ENCODE measurements at places on chromosomes 3 and 15.

DNA sequence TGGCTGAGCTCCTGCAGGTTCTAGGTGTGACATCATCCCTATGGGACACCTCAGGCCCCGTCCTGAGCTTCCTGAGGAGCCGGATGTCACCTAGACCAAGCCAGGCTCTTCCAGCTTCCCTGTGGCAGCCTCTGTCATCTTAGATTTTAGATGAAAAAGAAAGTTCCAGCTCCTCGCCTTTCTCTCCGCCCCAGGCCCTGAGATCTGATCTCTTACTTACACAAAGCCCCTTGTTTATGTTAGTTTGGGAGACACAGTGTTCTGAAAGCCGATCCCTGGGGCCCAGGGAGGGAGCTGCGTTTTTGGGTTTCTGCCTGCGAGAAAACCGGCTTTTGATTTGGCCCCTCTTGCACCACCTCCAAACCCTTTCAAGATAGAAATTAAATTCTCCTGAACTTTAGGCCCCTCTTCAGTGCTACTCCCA is 40.2 kb upstream of the FAM107A start:
- DNase-seq = no peak

- DNase-seq = no peak
Measured at GRCh38 chr15:65346856-65347598, 30.8 kb downstream of the IGDCC3 start.

GRCh38 chr15:52795464-52796227 is 5.5 kb upstream of the ONECUT1 start:
- DNase-seq = no peak

DNA sequence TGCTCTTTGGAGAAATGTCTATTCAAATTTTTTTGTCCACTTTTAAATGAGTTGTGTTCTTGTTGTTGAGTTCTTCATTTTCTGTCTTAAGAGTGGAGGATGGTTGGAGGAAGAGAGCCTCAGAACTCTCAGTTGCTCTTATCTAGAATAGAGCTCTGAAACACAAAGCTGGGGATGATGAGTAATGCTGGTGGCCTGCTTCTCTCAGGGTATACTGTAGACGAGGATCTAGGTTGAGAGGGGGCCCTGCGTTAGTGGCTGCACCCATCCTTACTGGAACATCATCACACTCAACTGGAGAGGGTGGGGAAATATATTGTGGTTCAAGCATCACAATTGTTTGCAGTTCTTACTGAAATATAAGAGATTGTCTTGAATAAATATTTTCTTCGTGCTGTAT is 1.8 kb downstream of the SPTSSB start:
- no peak for DNase-seq

GRCh38 chr15:65038836-65039235 is 6.4 kb upstream of the SLC51B start:
- no peak for DNase-seq

DNA sequence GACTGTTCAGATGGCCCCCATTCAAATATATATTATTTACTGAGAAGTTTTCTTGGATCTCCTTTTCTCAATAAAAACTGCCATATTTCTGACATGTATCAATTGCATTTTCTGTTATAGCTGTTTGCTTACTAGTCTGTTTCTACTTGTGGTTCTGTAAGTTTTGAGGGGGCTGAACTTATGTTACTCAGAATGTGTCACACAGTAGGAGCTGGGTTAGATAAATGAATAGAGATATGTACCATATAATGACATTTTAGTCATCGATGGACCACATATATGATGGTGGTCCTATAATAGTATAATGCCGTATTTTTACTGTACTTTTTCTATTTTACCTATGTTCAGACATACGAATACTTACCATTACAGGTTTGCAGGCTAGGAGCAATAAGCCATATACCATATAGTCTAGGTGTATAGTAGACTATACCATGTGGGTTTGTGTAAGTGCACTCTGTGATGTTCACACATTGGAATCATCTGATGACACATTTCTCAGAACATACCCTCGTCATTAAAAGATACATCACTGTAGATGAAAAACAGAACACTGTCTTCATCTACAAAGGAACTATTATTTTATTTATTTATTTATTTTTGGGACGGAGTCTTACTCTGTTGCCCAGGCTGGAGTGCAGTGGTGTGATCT is 22.3 kb downstream of the PPP4R2 start:
- no peak for DNase-seq

DNA sequence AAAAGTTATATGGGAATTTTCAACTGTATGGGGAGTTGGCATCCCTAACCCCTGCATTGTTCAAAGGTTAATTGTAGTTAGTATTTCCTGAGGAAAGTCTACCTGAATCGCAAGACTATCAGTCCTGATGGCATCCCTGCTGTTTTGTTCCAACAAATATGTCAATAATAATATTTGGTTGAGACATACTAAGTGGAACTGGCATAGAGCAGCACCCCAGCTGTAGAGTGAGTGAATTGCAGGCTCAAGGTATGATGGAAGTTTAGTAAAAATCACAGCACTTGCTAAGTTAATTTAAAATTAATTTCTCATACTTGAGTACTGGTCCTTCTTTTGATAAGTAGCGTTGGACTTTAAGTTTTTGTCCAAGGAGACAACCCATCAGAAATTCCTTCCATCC is 18.0 kb upstream of the COMMD2 start:
- no peak for DNase-seq

DNA sequence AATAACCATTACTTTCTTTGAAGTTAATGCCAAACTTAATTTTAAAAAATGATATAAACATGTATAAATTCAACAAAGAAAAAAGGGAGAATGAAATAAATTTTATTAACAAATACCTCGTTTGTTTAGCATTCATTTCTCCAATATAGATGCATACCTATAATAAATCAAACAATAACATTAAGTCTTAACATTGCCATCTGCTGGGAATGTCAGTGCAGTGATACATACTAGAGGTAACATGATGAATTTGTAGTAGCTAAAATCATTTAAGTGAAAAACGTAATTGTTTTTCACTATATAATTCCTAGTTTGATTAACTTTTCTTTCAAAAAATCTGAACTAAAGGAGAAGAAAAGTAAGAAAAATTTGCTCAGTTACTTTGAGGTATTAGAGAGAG is 340.2 kb upstream of the CBLB start:
- no peak for DNase-seq

DNA sequence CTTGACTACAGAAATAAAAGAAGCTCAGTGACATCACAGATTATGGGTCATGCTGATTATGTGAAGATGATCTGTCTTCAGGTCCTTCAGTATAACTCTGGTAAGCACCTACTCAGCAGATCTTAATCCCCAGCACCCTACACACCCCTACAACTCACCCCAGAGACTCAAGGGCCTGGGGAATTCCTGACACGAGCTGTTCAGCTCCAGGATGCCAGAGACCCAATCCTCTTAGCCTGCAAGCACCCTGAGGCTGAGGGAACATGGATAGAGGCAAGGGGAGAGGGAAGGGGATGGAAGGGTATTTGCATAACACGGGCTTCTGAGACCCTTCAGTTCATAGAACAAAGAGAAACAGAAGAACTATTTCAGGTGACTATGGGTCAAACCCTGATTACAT is 13.0 kb downstream of the GLB1 start:
- no peak for DNase-seq

DNA sequence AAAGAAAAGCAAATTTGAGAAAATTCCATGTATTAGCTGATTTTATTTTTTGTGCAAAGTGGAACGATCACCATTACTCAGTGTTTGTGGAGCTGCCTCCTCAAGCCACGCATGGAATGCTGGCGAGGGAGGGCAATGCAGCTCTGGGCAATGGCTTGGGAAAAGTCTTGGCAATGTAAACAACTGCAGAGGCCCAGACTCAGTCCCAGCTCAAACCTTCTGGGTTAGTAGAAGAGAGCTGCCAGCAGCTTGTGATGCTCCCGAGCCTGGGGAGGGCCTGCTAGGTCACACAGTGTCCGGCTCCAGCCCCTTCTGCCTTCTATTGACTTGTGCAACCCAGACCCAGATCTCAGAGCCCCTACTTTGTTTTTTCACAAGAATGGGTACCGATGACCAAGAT is 4.3 kb downstream of the EPHB1 start:
- no peak for DNase-seq

DNA sequence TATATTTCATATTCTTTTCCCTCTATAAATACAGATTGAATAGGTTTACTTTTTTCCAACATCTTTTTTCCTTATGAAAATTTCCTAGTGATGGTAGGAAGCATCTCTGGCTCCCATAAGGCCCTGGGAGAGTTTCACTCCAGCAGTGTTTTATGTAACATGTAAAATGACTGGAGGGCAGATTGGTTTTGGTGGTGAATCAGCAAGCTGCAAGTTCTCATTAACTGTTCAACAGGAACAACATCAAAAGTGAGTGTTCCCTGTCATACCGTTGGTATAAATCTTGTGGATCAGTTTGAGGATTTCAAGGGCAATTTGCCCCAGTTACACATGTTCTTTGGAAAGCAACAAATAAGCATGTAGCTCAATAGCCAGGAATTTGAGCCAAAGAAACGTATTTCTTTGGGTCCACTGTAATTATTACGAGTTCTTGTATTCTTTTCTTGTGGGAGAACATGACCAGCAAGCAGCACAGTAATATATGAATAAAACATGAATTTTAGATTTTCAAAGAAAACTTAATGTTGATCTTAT is 345.7 kb downstream of the SV2B start:
- no peak for DNase-seq

DNA sequence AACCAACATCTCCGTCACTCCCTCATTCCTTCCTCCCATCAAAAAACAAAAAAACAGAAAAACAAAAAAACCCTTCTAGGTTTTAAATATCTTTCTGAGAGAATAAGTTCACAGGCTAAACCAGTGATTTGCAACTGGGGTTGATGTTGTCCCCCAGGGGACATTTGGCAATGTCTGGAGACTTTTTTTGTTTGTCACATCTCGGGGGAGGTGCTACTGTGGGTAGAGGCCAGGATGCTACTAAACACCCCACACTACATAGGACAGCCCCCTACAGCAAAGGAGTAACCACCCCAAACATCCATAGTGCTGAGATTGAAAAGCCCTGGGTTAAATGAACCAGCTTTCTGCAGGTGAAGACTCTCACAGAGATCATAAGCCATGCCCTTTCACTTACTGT is 17.0 kb upstream of the PROK2 start:
- DNase-seq = no peak

- DNase-seq = no peak
Measured at GRCh38 chr3:100067589-100067988, 46.7 kb downstream of the FILIP1L start.

DNA sequence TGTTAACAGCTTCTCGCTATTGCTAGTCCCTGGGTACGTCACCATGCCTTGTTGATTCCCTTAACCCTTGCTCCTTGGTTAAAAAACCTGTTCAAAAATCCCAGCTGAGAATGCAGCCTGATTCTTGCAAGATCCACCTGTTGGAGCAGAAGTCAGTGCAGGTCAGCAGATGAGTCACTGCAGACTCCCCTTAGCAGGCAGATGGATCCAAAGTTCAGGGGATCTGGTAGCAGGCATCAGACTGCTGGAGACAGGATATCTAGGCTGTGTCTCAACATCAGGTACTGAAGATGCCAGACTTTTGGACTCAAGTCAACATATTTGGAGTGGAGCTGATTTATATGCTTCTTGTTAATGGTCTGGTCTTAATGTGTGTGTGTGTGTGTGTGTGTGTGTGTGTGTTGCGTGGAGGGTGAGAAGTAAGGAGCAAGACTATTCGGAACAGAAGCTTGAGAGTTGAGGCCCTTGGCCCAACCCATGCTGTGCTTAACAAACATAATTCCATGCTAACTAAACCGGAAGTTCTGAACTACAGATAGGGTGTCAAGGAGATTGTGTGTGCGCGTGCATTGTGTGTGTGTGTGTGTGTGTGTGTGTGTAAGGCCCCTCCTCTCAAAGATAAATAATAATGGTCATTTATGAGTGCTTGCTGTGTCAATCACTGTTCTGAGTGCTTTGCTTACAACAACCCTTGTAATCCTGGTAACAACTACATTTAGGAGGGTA is 1.0 kb upstream of the C3orf52 start:
- DNase-seq = no peak

DNA sequence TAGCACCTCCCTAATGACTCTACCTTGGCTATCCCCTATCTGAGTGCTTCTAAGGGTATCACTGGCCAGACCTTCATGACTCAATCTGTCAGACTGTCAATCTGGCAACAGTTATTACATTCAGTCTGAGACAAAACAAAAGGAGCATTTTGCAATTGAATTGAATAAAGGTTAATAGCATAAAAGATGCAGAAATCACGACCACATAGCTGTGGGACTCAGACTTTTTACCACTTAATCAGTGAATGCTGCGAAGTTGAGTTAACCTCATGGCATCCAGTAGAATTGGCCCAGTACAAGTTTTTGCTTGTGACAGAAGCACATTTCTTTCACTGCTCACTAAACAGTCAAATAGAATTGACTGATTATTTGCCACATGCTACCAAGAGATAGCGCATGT is 480.7 kb upstream of the DPPA4 start:
- DNase-seq = no peak

GRCh38 chr3:81468391-81468790 is 293.1 kb downstream of the GBE1 start:
- DNase-seq = no peak

DNA sequence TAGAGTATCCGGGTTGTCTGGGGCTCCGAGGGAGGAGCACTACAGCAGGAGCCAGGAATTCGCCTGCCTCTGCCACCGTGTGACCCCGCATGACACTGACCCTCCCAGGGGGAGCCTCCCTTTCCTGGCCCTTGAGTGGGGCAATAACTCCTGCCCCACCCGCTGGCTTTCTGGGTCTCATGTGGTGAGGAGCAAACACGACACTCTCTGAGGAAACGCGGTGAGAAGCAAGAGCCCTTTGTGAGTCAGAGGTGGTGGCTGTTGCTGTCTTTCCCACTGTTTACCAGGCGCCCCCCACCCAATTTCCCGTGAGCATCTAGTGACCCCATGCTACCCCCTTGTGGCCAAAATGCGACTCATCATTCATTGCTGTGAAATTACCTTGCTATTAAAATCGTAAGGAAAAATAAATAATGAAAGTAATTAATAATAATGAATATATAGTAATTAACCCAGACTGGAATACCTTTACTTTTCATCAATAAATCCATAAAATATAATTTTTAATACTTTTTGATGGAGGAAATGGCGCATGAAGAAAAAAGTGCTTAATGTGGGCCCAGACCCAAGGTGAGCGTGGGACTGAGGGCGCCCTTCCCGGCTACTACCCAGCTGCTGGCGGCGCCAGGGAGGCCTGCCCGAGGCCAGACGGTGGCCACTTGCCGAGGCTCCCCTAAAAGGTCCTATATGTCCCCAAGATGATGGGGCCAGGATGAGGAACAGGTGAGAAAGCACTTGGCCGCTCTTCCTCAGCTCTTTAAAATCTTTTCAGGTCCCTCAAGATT is 29.3 kb downstream of the CCNL1 start:
- peak; percentile 50 for DNase-seq

DNA sequence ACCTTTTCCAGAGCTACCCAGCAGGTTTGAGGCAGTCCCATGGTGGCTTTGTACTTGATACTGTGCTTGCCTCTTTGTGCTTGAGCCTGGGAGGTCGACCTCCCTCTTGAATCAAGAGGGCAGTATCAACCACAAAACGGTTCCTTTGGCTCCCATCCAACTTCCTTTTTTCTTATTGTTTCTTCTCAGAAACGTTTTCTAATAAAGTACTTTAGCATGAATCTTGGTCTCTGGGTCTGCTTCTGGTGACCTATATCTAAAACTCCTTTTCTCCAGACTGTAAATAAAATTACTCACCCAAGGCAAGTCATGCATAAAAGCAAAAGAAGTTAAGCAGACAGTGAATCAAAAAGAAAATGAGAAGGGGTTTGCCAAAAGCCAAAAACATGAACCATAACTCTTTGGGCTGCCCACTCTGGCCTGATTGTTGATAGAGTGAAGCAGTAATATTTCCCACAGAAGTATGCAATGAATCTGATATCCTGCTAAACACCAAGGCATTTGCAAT is 112.2 kb upstream of the SLC4A7 start:
- DNase-seq = no peak

Data from stimulated activated CD8-positive, alpha-beta memory T cell treated with anti-CD3 and anti-CD28 coated beads, Interleukin-12 subunit alpha, Interleukin-12 subunit beta, amount 100 ng/mL, for 1 hour (primary cell).